Umbilical cord (tissue), 2 donors: ENCODE measurements at places on chromosomes 4 and X.

DNA sequence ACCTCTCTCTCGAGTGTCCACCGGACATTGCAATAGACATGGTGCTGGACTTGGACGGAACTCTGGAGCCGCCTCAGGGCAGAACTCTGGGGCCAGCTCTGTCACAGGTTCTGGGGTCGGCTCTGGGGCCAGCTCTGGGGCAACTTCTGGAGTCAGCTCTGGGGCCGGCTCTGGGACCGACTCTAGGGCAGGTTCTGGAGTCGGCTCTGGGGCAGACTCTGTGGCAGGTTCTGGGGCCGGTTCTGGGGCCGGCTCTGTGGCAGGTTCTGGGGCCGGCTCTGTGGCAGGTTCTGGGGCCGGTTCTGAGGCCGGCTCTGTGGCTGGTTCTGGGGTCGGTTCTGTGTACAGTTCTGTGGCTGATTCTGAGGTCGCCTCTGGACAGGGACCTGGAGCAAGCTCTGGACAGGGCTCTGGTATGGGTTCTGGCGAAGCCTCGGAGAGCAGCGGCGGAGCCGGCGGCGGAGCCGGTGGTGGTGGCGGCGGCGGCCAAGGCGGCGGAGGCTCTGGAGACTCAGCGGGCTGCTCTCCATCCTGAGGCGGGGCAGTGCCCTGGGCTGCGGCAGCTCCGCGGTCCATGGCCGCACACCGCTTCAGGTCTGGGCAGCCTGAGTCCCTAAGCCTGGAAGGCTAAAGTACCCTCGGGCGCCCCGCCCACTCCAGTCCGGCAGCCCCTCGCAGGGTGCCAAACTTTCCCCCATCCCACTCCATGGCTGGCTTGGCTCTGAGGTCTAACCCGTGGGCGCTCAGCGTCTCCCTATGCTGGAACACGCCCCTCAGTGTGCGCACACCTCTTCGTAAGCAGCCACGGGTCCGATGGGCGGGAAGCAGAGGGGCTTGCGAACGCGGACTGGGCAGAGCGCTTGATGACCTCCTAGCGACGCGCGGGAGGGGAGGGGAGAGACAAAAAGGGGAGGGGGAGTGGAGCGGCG, at the start of gene DGKK:
Gene DGKK, minus strand, starts transcription at position 723 of the 929 bp plus-strand sequence. Its CDS starts 147 bp downstream, at position 576.
- DNase-seq: peak; percentile 2

- DNase-seq: no peak
These were observed 106.3 kb upstream of the EOLA2 start for GRCh38 chrX:150044556-150044955.

- DNase-seq: no peak
These were observed 25.2 kb downstream of the TAF7L start for GRCh38 chrX:101265869-101266428.

GRCh38 chr4:156773648-156774357, 197.8 kb downstream of the PDGFC start:
- DNase-seq: no peak

DNA sequence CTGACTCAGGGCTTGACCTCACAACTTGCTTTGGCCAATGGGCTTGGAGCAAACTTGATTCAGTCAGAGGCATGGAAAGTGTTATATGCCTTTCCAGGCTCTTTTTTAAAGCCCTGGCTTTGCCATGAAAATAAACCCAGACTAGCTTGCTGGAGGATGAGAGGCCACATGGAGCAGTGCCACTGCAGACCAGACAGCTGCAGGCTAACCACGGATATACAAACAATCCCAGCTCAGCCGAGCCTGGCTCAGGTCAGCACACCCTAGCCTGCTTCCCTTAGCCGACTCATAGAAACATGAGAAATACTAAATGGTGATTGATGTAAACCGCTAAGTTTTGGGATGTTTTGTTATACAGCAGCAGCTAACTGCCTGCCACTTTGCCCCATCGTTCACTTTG, 345.1 kb downstream of the ARHGAP10 start:
- no peak for DNase-seq

DNA sequence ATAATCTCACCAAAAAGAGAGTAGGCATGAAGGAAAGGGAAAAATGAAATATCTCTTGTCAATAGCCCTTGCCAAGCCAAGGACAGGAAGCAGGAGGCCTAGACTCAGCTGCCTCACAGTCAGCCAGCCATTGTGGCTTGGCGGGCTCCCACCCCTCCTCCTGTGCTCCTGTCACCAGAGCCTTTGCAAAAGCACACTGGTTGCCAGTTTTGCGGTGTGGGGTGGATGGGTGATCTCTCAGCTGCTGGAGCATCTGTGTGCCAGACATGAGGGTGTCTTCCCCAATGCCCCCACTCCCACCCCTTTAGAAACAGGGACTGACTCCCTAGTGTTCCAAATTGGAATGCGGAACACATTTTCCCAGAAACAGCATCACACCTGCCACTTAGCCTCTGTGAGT, 26.1 kb downstream of the ARHGEF6 start:
- DNase-seq: no peak

GRCh38 chr4:31104043-31104442, 383.9 kb downstream of the PCDH7 start:
- DNase-seq: no peak

DNA sequence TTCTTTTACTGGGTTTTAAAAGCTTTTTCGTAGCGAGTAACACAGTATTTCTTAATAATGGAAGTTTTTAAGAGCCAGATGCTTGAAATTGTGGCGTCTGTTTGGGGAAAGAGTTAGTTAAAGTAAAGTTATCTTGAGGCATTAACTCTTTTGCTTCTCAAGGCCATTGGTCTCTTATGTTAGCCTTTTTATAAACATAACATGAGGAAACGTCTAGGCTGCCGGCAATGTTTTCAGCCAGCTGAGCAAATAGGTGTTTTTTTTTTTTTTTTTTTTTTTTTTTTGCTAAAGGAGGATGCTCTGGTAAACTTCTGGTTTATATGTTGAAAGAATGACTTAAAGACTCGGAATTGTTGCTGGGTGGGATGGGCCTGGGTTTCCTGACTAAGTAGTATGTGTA, 51.1 kb upstream of the RBMX start:
- no peak for DNase-seq

DNA sequence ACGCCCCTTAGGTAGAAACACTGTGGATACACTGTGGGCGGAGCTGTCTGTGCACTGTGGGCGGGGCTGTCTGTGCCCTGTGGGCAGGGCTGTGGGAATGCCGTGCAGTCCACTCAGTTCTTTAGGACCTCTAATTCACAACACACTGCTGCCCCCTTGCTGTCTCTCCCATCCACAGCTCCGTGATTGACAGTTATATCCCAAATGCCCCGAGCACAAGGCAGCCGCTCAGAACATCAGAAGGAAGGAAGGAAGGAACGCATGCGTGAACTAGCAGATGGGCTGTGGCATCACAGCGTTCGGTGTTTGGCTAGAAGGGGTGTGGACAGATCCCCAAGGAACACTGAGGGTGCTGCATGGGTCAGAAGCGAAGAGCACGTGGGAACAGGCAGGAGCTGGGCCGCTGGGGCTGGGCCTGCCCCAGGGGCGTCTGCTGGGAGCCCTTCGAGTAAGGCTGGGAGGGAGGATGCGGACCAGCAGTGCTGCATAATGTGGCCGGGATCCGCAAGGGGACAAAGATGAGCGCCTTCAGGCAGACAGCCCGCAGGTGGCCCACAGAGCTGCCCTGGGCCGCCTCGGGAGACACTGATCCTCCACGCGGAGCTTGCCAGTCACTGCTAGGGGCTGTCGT, 29.8 kb downstream of the ACOX3 start:
- peak; percentile 63 for DNase-seq

DNA sequence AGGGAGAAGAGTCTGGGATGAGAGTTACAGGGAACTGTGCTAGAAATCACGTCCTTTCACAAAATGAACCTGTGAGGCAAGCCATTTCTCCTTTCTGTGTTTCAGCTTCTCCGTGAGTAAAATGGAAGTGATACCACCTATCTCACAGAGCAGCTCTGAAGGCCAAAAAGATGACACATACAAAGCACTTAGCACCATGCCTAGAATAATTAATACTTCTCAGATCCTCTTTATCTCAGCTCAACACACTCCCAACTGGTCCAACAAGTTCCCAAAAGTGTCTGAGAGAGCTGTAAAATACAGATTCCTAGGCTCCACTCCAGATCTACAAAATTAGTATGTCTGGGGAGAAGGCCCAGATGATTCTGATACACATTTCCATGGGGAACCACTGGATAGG, 38.3 kb downstream of the LHFPL1 start:
- no peak for DNase-seq

- DNase-seq: no peak
These were observed 38.4 kb upstream of the CLNK start for GRCh38 chr4:10722957-10723356.

- no peak for DNase-seq
These were observed 188.4 kb upstream of the ARX start for GRCh38 chrX:25204182-25204581.

DNA sequence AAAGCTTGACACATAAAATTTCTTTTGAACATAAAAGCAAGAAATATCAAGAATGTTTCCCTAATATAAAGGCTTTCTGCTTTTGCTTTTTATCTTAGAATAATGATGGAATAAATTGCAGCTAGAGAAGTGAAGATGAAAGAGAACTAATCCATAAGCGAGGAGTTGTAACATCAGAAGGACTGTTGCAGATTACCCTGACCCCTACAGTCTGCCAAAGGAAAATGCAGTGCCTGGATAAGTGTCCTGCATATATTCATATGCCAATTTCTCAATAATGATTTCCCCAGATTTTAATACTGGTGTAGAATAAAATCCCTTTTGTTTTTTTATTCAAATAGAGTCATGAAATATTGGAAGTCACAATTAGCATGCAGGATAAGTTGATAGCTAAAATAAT, 115.9 kb downstream of the MAGEC2 start:
- peak; percentile 10 for DNase-seq

GRCh38 chr4:146059865-146060264, 115.7 kb upstream of the LSM6 start:
- no peak for DNase-seq

DNA sequence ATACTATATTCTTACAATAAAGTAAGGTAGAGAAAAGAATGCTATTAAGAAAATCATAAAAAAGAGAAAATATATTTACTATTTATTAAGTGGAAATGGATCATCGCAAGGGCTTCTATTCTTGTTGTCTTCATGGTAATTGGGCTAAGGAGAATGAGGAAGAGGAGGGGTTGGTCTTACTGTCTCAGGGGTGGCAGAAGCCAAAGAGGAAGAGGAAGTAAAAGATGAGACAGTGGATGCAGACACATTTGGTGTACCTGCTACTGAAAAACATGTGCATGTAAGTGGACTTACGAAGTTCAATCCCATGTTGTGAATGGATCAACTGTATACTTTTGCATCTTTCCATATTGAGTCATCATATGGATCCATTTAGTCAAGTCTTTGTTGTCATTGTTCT, 1502.1 kb upstream of the ADGRL3 start:
- no peak for DNase-seq

- DNase-seq: no peak
These were observed 159.4 kb upstream of the AR start for GRCh38 chrX:67384403-67384802.

DNA sequence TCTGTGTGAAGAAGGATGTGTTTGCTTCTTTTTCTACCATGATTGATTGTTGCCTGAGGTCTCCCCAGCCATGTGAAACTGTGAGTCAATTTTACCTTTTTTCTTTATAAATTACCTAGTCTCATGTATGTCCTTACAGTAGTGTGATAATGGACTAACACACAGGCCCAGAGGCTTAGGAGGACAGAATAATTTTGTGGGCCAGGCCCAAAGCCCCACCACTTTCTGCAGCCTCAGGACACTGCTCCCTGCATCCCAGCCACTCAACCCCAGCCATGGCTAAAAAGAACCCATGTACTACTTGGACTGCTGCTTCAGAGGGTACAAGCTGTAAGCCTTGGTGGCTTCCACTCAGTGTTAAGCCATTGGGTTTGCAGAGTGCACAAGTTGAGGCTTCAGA, 512.7 kb upstream of the CT83 start:
- DNase-seq: no peak

DNA sequence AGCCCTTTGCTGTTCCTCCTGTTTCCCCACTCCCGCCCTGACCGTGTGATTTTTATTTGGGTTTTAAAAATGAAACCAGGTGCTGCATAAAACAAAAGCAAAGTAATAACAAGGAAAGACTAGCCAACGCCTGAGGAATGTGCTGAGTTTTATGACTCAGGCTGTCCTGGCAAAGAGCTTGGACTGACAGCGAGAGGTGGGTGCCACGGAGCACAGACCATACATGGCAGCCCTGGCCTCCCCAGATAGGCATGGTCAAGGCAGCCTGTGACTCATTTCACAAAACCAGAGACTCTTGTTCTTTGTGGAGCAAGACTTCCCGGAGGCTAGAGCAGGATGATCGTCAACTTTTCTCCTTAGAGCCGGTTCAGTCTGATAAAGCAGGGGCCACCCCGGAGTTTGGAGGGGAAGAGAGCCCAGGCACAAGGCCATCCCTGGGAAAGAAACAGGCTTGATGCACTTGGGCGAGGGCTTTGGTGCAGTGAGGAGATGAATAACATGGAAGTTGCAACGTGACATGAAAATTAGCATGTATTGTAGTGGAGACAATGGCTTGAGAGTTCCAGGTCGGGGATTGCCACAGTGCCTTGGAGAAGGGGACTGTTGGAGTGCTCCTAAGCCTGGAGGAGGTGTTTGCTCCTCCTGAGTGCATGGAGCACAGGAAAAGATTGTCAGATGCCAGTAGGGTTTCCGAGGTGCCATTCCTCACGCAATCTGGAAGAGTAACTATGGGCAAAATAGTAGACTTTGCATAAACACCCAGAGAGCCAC, 54.8 kb downstream of the C4orf51 start:
- DNase-seq: peak; percentile 79

- DNase-seq: no peak
These were observed 169.9 kb downstream of the ZNF330 start for GRCh38 chr4:141390571-141390970.

- no peak for DNase-seq
These were observed 682.0 kb downstream of the KCTD8 start for GRCh38 chr4:43766648-43767047.

- no peak for DNase-seq
These were observed 29.3 kb upstream of the FAM47C start for GRCh38 chrX:36978886-36979285.

GRCh38 chr4:1705732-1706131, 6.4 kb downstream of the SLBP start:
- no peak for DNase-seq

GRCh38 chr4:183561905-183562304, 57.0 kb downstream of the ING2 start:
- no peak for DNase-seq

- DNase-seq: no peak
These were observed 3.5 kb downstream of the TENT5D start for GRCh38 chrX:80423744-80424143.

GRCh38 chr4:6044276-6044675, 26.0 kb upstream of the C4orf50 start:
- no peak for DNase-seq
